NCI-H2081 treated with DMSO at 0.1 percent for 48 hours (cell line): ENCODE measurements at places on chromosomes 6 and 20.

- no peak for DNase-seq
Measured at GRCh38 chr20:14497004-14497403, 159.6 kb upstream of the FLRT3 start.

- no peak for DNase-seq
Measured at GRCh38 chr20:61571221-61571620, 319.2 kb downstream of the CDH4 start.

- peak; percentile 50 for DNase-seq
Measured at GRCh38 chr6:22250486-22250885, 46.4 kb downstream of the PRL start.

GRCh38 chr6:136740050-136740974 is 52.0 kb downstream of the MAP3K5 start:
- DNase-seq, result no peak
